ENCODE measurements at places on chromosomes 5 and 9.
A peak's percentile ranks its signal among the peaks of the same experiment; 100 is the strongest.

DNA sequence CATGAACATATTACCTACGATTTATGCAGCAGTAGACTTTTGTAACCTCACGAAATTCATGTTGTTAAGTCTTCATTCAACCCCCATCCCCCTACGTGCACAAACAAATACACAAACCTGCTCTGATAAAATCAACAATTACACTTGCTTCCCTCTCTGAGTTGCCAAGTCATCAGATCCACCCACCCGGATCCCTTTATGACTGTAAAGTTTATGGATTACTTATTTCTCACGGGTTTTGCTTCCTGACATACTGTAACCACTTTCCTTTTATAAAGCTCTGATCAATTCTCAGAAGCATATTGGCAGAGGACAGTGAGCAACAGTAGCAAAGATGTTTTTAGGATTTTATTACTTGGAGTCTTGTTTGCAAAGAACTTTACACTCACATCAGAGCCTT lies 70.5 kb downstream of the MLLT3 start:
- no peak for DNase-seq

DNA sequence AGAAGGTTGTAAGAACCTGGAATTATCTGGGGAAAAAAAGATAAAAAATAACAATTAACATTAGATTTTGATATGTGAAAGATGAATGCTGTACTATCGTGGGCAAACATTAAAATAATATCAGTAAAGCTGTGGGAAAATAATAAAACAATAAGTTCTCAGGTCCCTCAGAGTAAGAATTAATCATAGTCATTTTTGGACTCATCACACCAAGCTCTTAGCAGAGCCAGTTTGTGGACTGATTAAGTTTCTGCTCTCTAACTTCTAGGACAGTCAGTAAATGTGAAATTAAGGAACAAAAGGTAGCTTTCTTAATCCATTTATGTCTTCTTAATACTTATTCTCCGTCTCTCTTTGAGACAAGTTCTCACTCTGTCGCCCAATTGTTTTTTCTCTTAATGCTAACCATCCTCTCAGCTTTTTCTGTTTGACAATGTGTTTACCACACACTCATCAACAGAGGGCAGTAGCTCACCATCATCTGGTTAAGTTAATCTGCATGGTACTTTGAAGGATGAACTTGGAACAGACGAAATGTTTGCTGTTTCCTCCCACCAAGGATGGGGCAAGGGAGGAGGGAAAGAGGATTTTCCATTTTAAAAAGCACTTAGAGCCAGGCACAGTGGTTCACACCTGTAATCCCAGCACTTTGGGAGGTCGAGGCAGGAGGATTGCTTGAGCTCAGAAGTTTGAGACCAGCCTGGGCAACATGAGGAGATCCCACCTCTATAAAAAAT lies 5.3 kb upstream of the ACO1 start:
- peak; percentile 80 for DNase-seq

GRCh38 chr5:115888027-115888426 lies 46.3 kb downstream of the AP3S1 start:
- no peak for DNase-seq

- DNase-seq = no peak
Observed at GRCh38 chr5:129445379-129445778, 14.7 kb upstream of the ADAMTS19 start.

GRCh38 chr9:110604171-110604601 lies 24.6 kb upstream of the SVEP1 start:
- DNase-seq = no peak

- DNase-seq = no peak
Observed at GRCh38 chr5:123916345-123917121, 404.6 kb downstream of the CSNK1G3 start.

DNA sequence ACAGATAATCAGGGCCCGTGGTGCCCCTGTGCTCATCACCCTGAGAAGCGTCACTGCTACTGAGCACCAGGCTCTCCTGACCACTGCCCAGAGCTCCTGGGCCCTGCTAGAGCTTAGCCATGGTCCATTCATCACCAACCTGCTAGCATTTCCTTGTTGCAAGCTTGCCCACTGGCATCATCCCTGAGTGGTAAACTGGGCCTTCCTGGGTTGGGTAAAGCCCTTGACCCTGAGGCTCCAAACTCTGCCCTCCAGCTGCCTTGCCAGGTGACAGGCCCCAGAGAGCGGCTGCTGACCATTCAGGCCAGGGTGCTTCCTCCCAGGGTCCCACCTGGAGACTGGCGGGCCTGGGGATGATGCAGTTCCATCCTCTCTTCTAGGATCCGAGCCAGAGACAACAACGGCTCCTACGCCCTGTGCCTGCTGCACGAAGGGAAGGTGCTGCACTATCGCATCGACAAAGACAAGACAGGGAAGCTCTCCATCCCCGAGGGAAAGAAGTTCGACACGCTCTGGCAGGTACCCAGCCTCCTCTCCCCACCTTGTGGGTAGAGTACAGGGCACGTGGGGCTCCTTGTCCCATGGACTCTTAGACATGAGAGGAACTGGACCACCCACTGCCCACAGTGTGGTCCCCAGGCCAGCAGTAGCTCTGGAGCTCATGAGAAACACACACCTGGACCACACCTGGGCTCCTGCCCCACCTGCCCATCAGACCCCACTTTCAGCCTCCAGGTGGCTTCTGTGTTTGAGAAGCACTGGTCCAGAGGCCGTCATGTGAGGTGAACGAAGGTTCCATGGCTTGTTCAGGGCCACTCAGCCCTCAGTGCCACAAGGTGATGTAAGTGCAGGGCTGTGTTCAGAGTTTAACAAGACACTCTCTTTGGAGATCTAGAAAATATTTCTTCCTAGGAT lies 60.5 kb downstream of the SYK start:
- DNase-seq = no peak

DNA sequence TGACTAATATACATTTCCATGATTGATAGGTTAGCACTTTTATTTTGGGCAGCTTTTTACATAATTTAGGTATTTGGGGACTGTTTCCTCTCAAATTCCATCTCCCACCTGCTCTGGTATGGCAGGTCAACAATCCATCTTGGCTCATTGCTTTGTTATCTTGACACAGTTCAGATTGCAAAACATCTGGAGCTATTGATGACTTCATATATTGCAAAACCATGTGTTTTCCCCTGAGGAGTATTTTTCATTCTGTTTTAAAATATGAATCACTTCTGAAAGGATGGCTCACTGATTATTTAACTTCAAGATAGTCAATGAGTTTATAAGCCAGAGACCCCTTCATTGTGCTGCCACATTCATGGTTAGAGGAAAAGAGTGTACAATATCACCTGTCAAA lies 1206.0 kb upstream of the C9orf72 start:
- DNase-seq = no peak

GRCh38 chr9:124182741-124183140 lies 75.0 kb upstream of the NEK6 start:
- DNase-seq = no peak

DNA sequence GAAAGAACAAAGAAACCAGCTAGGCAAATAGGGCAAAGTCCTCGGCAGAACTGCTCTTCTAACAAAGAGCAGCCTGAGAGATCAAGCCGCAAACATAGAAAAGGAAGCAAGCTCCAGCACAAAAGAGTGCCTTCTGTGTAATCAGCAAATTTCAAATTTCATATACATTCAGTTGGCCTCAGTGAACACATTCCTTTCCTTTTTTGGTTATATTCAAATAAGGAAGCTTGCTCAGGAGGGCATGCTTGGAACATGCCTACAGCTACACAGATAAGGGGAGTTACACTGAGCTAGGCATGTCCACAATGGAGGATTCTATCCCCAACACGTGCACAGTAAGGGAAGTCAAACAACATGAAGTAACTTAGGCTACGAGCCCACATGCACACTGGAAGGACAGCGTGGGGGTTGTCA lies 23.4 kb downstream of the IL33 start:
- no peak for DNase-seq

DNA sequence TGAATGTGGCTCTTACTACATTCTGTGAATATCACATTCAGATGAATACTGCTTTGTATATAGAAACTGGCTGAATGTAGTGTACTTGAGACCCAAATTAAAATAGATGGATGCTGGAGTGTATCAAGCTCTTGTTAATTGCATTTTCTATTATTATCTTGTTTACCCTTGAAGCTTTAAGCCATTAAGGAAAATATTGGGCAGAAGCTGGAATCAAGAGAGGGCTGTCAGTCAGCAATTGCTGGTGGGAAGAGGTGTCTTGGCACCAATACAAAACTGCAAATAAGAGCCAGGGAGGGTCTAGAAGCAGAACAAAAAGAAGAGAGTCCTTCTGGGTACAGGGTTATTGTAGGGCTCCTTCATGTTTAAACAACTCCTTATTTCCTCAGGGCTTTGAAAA lies 38.8 kb downstream of the MUSK start:
- DNase-seq = no peak

GRCh38 chr9:18606846-18607245 lies 132.9 kb downstream of the ADAMTSL1 start:
- no peak for DNase-seq

DNA sequence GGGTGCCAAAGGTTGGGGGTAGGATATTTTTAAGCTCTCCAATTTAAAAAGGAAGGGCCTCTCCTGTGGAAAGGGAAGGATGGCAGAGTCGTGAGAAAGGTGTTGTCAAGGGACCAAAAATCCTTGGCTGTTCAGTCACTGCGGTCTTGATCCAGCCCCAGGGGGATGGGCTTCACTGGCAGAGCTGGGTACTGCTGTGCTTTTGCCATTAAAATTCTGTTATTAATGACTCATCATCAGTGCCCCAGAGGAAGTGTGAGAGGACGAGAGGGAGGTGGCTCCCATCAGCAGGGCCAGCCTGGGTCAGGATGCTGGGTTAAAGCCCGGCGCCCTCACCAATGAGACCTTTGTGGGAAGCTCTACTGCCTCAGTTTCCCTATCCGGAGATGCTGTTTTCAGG lies 16.7 kb downstream of the PCDH12 start:
- no peak for DNase-seq

DNA sequence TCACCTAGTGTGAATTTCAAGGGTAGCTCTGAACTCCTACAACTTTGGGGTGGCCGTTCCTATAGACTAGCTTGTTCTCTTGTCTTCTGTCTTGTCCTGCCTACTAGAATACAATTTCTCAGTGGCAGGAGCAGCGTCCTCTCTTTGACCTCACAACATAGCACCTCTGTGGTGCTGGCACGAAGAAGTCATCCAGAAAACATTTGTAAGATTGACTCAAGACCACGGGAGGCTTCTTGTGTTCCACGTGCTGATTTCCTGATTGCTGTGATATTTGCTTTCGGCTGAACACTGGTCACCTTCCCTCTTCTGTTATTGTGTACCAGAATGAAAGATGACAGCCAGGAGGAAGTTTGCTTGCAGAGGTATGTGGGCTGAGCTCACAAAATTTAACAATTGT lies 27.0 kb downstream of the SLC1A1 start:
- no peak for DNase-seq

DNA sequence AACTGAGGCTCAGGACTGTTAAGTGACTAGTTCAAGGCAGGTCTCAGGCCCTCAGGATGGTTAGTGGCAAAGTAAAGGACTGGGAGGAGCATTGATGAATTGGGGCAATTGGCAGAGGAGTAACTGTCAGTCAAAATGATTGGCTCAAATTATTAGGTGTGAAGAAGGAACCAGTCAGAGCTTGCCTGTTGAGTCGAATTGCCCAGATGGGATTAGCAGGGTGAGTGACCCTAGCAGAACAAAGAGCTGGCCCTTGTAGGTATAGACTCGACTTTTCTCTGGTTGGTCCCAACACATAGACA lies 2.6 kb upstream of the NSD1 start:
- no peak for DNase-seq

- DNase-seq = no peak
Observed at GRCh38 chr9:4365055-4365454, 65.2 kb upstream of the GLIS3 start.

DNA sequence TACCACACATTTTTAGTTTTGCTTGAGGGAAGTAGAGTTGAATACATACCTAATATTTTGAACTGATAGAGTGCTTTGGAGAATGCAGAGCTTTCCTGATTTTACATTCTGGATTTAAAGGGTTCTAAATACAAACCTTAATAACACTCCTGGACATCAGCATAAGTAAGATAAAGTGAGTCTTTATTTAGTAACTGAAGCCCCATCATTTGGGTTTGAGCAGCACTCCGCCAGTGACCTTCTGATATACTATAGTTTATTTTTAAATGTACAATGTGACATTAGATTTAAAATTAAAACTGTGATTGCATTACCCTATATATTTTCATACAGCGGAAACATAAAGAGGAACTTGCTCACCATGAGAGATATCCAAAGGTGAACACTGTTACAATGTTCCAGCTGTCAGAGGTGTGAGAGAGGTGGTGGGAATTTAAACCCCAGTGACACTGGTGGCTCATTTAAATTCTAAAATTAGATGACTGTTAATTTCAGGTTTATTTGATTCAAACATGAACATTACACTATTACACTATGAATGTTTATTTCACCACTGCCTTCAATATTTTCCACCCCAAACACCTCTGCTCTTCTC lies 203.0 kb upstream of the PCSK5 start:
- no peak for DNase-seq

DNA sequence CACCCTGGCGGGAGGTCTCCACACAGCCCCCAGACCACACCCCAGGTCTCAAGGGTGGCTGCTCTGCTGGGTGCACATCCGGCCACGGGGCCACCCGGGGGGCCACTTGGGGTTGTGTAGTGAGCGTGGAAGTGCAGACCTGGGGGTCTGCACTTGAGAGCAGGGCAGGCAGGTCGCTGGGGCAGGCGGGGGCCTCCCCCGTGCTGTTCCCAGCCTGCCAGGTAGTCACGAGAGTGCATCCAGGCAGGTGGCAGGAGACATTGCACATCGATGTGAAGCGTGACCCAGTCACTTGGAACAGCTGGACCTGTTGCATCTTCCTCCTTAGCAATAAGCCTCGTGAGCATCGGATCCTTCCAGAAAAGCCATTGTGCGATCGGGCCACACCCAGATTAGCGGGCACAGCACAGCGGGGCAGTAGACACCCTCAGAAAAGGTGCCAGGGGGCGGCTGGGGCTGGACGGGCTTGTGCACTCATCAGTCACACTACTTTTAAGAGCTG lies 4.8 kb upstream of the ENTPD8 start:
- no peak for DNase-seq

GRCh38 chr9:72627147-72627546 lies 105.7 kb downstream of the TMC1 start:
- DNase-seq = no peak

DNA sequence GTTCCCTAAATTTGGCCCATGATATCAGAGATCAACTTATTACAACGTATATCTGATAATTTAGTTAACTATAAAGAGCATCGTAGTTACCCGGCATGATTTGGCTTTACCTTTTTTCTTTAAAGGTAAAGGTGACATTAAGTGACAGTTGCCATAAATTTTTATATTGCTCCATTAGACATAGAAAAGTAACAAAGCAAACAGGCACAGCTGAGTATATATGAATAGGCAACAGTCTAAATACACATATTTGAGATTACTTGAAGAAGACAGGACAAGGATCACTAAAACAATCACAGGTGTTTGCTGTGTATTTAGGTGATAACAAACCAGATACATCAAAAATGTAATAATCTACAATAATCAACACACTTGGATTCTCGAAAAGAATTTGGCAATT lies 34.8 kb downstream of the RFX3 start:
- no peak for DNase-seq
